KBM-7 (cell line): ENCODE measurements at places on chromosomes 12 and 14.

GRCh38 chr12:131357185-131357747 is 353.6 kb upstream of the SFSWAP start:
- no peak for DNase-seq

GRCh38 chr12:68450947-68451260 is 118.7 kb upstream of the MDM1 start:
- DNase-seq, result no peak

DNA sequence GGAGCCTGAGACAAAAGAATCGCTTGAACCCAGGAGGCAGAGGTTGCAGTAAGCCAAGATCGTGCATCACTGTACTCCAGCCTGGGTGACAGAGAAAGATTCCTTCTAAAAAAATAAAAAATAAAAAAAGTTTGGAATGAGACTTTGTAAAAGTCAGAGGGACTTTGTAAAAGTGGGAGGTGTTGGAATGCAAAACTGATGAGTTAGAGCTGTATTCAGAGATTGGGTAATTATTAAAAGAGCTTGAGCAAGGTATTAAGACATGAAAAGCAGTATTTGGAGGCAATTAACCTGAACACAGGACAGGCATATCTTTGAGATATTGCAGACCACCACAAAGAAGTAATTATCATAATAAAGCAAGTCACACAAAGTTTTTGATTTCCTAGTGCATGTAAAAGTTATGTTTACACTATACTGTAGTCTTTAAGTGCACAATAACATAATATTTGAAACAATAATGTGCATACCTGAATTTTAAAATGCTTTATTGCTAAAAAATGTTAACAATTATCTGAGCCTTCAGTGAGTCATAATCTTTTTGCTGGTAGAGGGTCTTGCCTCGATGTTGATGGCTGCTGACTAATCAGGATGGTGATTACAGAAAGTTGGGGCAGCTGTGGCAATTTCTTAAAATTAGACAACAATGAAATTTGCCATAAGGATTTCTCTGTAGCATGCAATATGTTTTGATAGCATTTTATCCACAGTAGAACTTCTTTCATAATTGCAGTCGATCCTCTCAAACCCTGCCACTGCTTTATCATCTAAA is 33.1 kb downstream of the PHLDA1 start:
- DNase-seq, result no peak

DNA sequence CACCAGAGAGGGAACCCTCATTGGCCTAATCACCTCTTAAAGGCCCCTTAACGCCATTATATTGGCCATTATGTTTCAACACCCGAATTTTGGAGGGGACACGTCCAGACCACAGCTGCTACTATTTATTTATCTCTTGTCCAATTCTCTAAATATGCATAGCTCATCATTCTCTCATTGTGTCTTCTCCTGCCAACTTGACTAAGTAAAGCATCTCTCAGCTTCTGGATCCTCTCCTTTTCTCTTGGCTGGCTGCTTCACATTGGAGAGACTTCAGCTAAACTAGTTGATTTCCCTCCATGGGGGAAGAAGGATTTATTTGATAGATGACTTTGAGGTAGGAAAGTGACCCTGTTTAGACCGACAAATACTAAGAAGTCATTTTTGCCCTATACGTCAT is 120.4 kb upstream of the KRR1 start:
- no peak for DNase-seq

DNA sequence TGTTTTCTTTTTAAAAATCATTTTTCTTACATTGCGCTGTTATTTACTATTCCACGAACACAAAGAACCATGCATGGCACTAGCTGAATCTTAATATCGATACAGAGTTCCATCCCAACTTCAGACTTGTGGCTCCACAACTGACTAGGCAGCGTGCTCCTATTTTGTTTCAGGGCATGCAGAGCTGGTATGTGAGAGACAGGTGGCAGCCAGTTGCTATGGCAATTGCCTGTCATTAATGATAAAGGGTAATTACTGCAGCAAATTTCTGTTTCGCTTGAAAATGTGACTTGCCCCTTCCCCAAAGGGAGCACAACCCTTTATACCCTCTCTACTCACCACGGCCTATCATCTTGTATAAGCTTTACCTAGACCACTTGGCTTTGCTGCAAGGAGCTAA is 113.1 kb upstream of the G2E3 start:
- no peak for DNase-seq

DNA sequence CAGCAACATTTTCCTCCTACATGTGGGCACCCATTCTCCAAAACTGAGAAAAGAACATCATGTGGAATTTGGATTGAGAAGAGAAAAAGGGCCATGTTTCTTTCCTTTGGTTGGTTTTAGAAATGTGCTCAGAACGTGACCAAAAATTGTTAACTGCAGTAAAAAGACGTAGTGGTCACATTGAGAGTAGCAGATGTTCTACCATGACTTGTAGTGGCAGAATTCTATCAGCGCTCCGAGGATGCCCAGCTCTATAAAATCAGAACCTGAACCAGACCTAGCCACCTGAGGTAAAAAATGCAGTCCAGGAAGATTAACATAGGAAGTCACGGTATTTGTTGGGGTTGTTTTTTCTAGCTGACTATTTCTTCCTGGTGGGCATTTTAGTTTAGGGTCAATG is 101.8 kb upstream of the TMEM233 start:
- no peak for DNase-seq

DNA sequence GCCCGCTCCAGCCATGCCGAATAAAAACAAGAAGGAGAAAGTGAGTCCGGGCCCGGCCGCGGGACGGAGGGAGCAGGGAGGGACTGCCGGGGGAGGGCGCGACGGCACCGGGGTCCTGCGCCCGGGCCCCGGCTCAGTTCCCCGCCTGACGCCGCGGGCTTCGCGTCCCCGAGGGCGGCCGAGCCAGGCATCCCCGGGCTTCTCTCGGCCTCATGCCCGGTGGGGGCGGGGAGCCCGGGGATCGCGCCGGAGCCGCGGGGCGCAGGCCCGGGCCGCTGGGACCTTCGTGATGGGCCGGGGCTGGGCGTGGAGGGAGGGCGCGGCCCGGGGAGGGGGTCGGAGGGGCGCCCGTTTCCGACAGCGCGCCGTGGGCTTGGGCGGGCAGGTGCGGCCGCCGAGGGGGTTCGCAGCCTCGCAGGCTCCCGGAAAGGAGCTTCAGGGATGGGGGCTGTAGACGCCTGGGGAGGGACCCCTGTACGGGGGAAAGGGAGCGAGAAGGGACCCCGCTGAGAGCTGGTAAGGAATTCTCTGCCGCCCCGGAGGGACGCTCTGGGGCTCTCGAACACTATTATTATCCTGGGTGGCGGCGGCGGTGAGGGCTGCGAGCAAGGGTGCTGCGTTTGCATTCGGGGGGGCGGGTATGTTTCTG is 496 bp downstream of the PPP2R5C start:
- DNase-seq, result no peak

- no peak for DNase-seq
Observed at GRCh38 chr12:119211884-119212283, 33.2 kb downstream of the HSPB8 start.

DNA sequence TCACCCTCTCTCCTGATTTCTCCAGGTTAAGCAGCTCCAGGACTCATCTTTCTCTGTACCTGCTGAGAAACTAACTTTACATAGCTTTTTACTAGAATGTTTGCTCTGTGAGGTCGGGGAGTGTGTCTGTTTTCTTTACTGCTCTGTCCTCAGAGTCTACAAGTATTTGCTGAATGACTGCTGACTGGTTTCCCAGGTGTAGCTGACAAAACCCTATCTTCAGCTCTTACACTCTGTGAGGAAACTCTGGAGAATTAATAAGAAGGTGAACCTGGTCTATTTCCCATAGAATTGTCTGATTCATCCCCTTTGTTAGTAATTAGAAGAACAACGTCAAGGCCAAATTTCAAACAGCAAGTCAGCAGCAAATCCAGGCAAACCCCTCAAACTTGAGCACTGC is 226.8 kb downstream of the ZFP36L1 start:
- no peak for DNase-seq

DNA sequence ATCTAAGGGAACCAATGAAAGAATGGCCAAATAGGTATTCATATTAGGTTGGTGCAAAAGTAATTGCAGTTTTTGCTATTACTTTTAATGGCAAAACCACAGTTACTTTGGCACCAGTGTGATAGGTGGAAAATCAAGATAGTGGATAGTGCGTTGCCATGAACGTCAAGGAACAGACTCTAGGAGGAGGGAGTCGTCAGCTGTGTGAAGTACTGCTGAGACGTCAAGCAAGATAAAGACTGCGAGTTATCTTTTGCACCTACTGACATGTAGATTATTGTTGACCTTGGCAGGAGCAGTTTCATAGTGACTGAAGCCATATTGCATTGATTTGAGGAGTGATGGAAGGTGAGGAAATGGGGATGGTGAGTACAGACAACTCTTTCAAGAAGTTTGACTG is 8.3 kb downstream of the YLPM1 start:
- no peak for DNase-seq

DNA sequence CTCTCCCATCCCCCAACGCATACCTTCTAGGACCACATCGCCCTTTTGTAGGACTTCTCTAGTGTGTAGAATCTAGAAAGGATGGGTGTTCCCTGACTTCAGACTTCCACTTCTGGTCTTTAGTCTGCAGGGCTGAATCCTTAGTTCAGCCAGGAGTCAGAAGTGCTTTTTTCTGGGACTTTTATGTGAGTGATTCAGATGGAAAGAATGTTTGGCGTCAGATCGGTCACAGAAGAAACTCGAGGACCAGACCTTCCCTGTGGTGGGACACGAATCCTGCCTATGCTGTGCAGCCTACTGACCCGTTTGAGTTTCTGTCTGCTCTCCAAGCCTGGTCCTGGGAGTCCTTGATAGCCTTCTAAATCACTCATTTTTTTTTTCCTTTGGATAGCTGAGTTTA is 165.4 kb upstream of the SSTR1 start:
- no peak for DNase-seq

GRCh38 chr12:49428793-49429192 is 61.5 kb downstream of the SPATS2 start:
- DNase-seq, result peak; percentile 41

GRCh38 chr12:64180951-64181350 is 41.1 kb downstream of the KICS2 start:
- no peak for DNase-seq
